Left ventricle myocardium inferior (tissue), 1 donor: ENCODE measurements at places on chromosomes 5 and 9. TPM values are rescaled to one million over a fixed set of nuclear protein-coding genes. Genes with fewer than 3 reads are reported as not detected.

DNA sequence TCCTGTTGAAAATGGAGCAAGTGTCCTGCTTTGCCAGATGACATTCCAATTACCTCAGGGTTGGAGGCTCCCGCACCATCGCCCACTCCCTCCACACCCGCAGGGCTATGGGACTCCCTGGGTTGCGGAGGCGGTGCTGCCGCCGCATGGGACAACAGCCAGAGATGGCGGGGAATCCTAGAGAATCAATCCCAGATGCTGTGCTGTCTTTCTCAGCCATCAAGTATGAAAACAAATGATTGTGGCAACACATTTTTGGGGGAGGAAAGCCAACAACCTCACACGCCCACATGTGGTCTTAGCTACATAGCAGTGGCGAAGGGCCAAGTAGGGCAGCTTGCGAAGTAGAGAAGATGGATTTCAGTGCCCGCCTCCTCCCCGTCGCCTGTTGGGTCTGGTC is 46.7 kb downstream of the IL31RA start:
- H3K36me3 ChIP-seq: no peaks in the 10 kb centered on the region
- H3K27ac ChIP-seq: no peak overlapping the region
- H3K4me3 ChIP-seq: no peak overlapping the region
- no peaks in the 10 kb centered on the region for H3K4me1 ChIP-seq
- DNase-seq: peak; percentile 43
- peaks cover 6% of the 10 kb centered on the region for H3K27me3 ChIP-seq

- H3K36me3 ChIP-seq: no peaks in the 10 kb centered on the region
- H3K4me3 ChIP-seq: no peak overlapping the region
Observed at GRCh38 chr5:95102687-95103086, 182.2 kb downstream of the MCTP1 start.

DNA sequence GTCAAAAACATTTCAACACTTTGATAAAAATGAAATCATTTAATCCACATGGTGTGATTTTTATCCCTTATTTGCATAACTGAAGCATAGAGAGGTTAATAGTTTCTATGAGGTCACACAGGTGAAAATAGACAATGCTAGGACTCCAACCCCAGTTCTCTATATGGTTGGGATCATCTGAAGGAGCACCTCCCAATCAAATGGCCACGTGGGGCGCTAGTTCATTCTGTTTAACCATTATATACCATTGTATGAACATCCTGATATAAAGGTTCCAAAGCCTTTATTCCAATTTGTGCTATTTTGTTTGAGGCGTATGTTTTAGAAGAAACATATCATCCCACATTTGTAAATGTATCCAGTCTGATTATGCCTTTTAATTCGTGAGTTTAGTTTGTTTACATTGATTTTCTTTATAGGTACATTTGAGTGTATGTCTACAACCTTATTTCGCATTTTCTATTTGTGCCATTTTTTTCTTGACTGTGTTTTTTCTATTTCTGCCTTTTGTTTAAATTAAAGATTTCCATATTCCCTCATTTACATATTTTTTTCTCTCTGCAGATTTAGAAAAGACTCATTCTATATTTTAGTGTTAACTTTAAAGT is 1092.0 kb downstream of the MAT2B start:
- H3K4me3 ChIP-seq: no peak overlapping the region
- H3K4me1 ChIP-seq: no peaks in the 10 kb centered on the region
- no peaks in the 10 kb centered on the region for H3K36me3 ChIP-seq
- no peak for DNase-seq
- no peak overlapping the region for H3K27ac ChIP-seq

GRCh38 chr9:113317777-113318176 is 14.6 kb upstream of the RNF183 start:
- H3K4me3 ChIP-seq: no peak overlapping the region
- no peaks in the 10 kb centered on the region for H3K4me1 ChIP-seq
- no peaks in the 10 kb centered on the region for H3K27me3 ChIP-seq
- no peak for DNase-seq
- H3K27ac ChIP-seq: no peak overlapping the region

DNA sequence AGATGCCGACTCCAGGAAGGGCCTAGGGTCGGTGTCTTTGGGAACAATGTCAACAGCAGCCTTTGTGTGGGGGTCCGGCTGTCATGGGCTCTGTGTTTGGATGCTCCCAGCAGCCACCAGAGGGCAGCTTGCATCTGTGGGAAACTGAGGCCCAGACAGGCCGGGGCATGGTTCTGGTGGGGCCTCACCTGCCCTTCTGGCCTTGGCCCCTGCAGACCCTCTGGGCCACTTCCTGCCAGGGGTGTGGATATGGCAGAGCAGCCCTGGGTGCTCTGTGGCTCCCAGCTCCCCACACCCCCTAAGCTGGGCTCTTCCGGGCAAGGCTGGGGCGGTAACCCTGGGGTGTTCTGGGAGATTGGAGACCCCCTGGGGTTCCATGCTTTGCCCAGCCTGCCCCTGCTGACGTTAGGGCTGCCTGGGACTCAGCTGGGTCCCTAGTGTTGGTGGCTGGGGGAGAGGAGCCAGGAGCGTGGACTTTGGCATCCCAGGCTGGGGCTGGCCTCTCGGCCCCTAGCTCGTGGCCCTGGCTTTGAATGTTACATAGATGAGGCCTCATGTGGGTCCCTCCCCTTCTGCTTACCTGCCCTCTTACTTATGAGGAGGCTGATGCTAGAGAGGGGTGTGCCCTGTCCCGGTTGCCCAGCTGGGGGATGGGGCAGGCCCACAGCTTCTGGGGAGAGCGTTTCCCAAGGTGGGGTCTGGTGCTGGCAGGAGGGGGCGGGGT is 38.3 kb downstream of the RXRA start:
- H3K36me3 ChIP-seq: no peaks in the 10 kb centered on the region
- peak overlapping the region; percentile 90 for H3K27ac ChIP-seq
- H3K4me1 ChIP-seq: peaks cover 92% of the 10 kb centered on the region
- no peak for DNase-seq

- no peaks in the 10 kb centered on the region for H3K27me3 ChIP-seq
- DNase-seq: no peak
- no peak overlapping the region for H3K4me3 ChIP-seq
Observed at GRCh38 chr5:167699432-167699831, 592.0 kb upstream of the WWC1 start.

DNA sequence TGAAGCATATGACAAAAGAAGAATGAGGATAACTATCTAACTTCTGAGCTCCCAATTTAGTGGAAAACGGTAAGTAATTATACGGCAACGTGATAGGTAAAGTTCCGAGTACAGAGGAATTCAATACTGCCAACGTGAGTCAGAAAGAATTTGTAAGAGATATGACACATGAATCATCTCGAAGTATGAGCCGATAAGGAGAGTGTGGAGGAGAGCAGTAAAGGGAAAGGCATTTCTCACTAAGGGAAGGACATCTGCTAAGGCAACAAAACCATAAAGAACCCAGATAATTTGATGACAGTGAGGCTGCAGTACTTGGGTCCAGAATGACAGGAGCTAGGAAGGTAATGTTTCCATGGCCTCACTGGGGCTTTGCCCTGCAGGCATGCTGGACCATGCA is 11.0 kb downstream of the MPDZ start:
- H3K36me3 ChIP-seq: no peaks in the 10 kb centered on the region
- no peak for DNase-seq
- no peaks in the 10 kb centered on the region for H3K27me3 ChIP-seq
- H3K4me1 ChIP-seq: peaks cover 81% of the 10 kb centered on the region
- H3K4me3 ChIP-seq: no peak overlapping the region

GRCh38 chr5:111820072-111820471 is 63.1 kb upstream of the NREP start:
- no peak overlapping the region for H3K4me3 ChIP-seq
- no peaks in the 10 kb centered on the region for H3K4me1 ChIP-seq
- no peak for DNase-seq
- H3K36me3 ChIP-seq: no peaks in the 10 kb centered on the region
- H3K27ac ChIP-seq: no peak overlapping the region

DNA sequence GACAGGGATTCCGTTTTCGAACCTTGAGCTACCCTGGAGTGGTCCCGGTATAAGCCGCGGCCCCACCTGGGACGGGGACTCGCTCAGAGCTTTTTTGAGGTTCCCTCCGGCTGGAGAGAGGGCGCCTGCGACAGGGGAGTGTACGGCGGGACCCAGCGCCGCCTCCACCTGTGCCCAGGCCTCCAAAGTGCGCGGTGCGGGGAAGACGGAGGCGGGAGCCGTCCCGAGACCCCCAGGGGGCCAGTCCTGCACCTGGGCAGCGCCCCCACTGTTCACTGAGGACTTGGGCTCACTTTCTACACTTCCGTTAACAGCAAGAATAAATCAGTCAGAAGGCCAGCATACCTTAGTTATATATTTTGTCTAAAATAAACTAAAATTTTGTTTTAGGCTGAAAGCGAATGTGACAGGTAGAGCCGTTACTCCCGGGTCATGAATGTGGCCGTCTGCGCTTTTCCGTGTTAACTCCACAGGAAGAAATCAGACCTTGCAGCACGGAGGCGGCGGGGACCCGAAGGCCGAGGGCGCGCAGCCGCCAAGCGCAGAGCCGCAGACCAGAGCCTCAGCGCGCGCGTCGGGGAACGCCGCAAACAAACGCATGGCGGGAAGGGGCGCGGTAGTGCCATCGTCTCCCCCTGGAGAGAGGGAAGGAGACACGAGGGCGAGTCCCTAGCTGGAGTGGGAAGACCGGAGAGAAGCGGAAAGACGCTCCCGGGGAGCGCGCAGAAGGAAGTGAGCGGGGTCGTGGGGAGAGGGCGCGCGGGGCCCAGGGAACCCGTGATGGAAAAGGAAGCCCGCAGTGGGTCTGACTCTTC is 14.1 kb downstream of the TRIM7 start:
- peaks cover 69% of the 10 kb centered on the region for H3K4me1 ChIP-seq
- DNase-seq: peak; percentile 57
- H3K4me3 ChIP-seq: peak overlapping the region; percentile 76
- no peaks in the 10 kb centered on the region for H3K27me3 ChIP-seq

- H3K4me1 ChIP-seq: peaks cover 70% of the 10 kb centered on the region
- peak overlapping the region; percentile 21 for H3K27ac ChIP-seq
- no peaks in the 10 kb centered on the region for H3K27me3 ChIP-seq
- H3K4me3 ChIP-seq: peak overlapping the region; percentile 83
- no peaks in the 10 kb centered on the region for H3K36me3 ChIP-seq
Observed at GRCh38 chr5:132371603-132371994, 2.1 kb downstream of the SLC22A5 start.

DNA sequence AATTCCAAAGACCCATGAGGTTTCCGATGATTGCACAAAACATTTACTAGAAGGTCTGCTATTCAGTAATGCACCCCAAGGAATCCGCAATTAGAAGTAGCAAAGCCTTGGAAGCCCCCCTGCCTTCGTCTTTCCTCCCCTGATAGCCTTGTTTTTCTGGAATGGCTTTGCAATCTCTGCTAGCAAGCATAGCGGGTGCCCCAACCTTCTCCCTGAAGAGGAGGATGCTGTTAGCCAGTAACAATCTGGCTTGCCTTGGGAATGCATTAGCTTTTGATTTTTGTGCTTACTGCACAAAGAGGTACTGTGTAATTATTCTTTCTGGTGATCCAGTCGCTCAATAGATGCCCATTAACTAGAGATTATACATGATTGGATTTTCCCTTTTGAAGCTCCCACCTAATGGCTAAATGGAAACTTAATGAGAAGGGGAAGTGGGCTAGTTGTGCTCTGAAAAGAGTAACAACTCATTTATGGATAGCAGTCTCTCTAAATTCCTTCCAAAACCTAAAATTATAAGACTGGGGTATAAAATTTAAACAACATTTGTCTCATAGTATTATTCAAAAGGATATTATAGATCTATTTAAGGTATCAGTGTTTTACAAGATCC is 91.6 kb downstream of the FBXW11 start:
- H3K4me1 ChIP-seq: peaks cover 53% of the 10 kb centered on the region
- H3K36me3 ChIP-seq: peaks cover 8% of the 10 kb centered on the region
- no peak overlapping the region for H3K27ac ChIP-seq

GRCh38 chr5:133340002-133340755 is 272.2 kb downstream of the FSTL4 start:
- no peaks in the 10 kb centered on the region for H3K4me1 ChIP-seq
- H3K36me3 ChIP-seq: no peaks in the 10 kb centered on the region
- no peak overlapping the region for H3K4me3 ChIP-seq
- peaks cover 8% of the 10 kb centered on the region for H3K27me3 ChIP-seq
- DNase-seq: no peak

DNA sequence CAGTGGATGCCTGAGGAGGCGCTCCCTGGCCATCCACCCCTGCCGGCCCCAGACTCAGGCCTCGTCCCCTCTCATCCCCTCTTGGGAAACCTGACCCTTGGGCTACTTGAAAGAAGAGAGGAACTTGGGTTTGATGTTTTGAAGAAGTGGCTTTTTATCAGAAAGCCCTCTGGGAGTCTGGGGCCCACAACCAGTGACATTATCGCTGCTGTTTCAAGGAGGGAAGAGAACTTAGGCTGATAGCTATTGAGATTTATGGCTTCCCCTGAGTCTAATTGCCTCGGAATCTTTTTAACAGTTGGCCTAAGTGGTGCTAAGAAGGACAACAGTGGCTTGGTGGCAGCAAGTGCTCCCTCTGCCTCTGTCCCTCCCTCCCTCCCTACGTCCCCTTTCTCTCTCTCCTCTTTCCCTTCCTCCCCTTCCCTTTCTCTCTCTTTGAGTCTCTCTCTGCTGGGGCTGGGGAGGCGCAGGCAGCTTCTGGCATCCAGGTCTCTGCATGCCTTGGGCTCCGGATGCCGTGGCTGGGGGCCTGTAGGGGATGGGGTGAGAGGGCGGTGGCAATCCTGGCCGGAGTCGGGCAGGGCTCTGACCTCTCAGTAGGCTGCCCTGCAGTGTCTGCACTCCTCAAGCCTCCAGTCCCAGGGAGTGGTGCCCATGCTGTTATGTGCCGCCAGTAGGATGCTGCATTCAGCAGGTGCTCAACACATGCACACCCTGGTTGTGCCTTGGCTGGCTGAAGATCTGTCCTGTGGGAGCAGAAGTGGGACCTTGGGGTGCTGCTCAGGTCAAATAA is 49.6 kb upstream of the RXRA start:
- no peaks in the 10 kb centered on the region for H3K4me1 ChIP-seq
- H3K4me3 ChIP-seq: no peak overlapping the region
- H3K27me3 ChIP-seq: peaks cover 27% of the 10 kb centered on the region
- H3K36me3 ChIP-seq: no peaks in the 10 kb centered on the region

DNA sequence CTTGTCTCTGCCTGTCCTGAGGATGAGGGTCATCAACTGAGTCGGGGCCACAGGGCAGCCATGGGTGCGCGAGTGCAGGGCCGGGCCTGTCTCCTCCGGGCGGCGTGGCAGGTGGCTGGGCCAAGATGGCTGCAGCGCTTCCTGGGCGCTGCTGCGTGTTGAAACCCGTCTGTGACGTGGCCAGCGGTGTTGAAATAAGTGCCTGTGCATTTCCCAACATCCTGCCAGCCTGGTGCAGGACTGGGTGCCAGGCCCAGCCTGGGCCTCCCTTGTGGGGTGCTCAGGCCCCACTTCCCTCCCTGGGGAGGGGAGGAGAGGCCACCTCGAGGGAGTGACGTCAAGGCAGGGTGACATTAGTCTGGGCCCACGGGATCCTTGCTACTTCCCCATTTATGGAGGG is 45.5 kb downstream of the RXRA start:
- H3K27me3 ChIP-seq: no peaks in the 10 kb centered on the region
- no peak overlapping the region for H3K4me3 ChIP-seq
- H3K4me1 ChIP-seq: peaks cover 93% of the 10 kb centered on the region
- H3K27ac ChIP-seq: peak overlapping the region; percentile 96
- no peaks in the 10 kb centered on the region for H3K36me3 ChIP-seq

Gene WDR55
- 11.4 TPM for total RNA-seq

Gene ENG
- total RNA-seq: 139 TPM

Gene APC
- 33.4 TPM for total RNA-seq

Gene FCN1
- total RNA-seq: 2.9 TPM

Gene EIF4E1B
- total RNA-seq: not detected

Gene PANK3
- total RNA-seq: 26.3 TPM

Gene DCAF10
- total RNA-seq: 20.8 TPM
